NCI-H524 (cell line): ENCODE measurements at places on chromosomes 13 and 19.

GRCh38 chr13:33146843-33147611, 130.8 kb downstream of the KL start:
- no peak for DNase-seq

- DNase-seq: no peak
Observed at GRCh38 chr13:35810321-35810720, 320.9 kb downstream of the DCLK1 start.

DNA sequence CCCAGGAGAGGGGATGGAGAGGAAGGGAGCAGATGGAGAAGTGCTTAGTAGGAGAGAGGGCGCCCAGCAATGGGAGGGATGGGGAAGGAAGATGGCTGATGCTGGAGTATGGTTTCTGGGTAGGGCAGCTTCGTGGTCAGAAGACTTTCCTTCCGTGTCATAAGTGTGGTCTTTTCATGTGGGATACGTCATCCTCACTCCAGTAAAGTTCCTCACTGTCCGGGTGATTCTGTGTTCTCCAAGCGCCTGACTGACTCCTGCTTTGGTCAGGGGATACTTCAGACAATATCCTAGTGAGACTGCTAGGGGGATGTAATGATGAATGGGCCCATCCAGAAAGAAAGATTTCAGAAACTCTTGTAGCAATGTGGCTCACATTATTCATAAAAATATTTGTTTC, 3.9 kb upstream of the OR10H3 start:
- no peak for DNase-seq

DNA sequence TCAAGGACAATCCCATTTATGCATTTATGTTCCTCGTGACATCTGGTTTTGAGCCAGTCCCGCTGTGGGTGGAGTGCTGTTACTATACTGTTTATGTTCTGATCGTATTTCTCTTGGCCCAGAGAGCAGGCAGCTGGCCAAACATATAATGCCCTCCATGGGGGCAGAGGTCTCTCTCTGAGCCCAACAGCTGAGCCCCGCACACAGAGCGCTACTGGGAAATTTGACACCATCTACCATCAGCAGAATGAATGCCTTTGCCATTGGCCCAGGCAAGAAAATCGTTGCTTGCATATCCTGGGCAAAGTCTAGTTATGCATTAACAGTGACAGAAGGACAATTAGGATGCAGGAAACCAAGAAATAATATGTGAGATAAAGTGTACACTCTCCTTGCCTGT, 126.8 kb upstream of the CACNA1A start:
- peak; percentile 99 for DNase-seq

DNA sequence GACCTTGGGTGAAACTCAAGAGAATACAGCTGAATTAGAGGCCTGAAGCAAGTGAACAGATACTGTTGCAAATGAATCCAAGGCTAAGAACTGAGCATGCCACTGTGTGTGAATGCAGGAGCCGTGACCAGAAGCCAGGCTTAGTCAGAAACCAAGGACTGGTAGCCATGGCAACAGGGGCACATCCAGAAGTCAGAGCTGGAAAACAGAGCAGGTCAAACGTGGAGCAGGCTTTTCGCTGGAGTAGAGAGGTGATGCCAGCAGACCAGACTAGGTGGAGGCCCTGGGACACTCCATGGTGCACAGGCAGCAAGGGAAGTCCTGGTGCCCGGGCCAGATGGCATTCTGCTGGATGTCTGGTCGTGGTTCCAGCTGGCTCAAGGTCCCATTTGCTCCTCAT, 564.1 kb downstream of the PCDH9 start:
- DNase-seq: peak; percentile 86

DNA sequence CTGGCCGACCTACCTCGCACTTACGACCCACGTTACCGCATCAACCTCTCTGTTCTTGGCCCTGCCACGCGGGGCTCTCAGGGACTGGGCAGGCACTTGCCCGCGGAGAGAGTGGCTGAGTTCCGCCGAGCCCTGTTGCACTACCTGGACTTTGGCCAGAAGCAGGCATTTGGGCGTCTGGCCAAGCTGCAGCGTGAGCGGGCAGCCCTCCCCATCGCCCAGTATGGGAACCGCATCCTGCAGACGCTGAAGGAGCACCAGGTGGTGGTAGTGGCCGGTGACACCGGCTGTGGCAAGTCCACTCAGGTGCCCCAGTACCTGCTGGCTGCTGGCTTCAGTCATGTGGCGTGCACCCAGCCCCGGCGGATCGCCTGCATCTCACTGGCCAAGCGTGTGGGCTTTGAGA, 4.2 kb downstream of the DHX34 start:
- no peak for DNase-seq

GRCh38 chr19:33063753-33064457, 783 bp downstream of the RHPN2 start:
- peak; percentile 46 for DNase-seq

GRCh38 chr13:82963226-82964099, 918.8 kb downstream of the SLITRK1 start:
- DNase-seq: no peak

GRCh38 chr13:110475550-110476219, 85.8 kb downstream of the RAB20 start:
- DNase-seq: no peak

DNA sequence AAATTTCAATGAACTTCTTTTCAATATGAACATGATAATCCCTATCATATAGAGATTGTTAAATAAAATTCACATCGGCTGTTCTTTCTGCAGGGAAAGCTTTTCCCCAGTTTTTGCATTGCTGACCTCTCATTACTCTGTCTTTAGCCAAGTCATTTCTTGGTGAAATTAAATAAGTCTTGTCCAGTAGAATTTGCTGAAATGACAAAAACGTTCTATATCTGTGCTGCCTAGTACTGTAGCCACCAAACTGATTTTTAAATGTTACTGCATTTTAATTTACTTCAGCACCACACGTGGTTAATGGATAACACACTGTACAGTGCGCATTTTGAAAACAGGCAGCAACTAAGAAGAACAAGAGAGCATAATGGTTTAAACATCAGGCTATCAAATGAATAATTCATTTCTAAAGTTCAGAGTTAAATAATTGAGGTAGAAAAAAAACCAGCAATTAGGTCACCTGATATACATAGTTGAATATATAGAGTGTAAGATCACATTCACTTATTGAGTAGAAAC, 178.9 kb downstream of the LIG4 start:
- DNase-seq: no peak

DNA sequence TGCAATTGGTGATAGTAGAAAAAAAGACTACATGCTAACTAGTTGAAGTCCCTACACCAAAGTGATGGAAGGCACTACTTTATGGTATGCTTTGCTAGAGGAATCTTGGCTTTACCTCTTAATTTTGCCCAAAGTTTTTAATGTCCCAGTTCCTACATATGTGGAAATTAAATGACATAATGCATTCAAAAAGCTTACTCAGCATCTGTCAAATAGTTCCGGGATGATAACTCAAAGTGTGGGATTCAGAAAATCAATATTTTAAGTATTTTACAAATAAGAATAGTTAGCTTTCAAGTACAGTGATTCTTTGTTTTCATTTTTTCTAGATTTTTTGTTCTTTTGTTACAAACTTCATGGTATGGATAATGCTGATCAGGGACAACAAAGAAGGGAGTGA, 211.6 kb downstream of the PCDH20 start:
- DNase-seq: no peak

- DNase-seq: no peak
Observed at GRCh38 chr19:35788205-35788960, 13.0 kb downstream of the ARHGAP33 start.
